ENCODE measurements at places on chromosomes 2 and 18.

DNA sequence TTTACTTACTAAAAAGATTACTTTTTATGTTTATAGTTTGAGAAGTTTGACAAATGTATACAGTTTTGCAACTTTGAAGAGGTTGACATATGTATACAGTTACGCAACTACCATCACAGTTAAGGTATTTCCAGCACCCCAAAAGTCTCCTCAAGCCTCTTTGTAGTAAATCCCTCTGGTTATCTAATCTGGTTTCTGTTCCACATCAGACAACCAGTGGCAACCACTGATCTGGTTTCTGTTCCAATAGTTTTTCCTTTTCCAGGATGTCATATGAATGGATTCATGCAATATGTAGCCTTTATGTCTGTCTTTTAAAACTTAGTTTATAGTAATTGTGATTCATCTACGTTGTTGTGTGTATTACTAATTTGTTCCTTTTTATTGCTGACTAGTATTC is 23.5 kb downstream of the IFIH1 start:
- no peak for DNase-seq

- no peak for DNase-seq
Measured at GRCh38 chr2:216696751-216697560, 1.6 kb upstream of the IGFBP5 start.

DNA sequence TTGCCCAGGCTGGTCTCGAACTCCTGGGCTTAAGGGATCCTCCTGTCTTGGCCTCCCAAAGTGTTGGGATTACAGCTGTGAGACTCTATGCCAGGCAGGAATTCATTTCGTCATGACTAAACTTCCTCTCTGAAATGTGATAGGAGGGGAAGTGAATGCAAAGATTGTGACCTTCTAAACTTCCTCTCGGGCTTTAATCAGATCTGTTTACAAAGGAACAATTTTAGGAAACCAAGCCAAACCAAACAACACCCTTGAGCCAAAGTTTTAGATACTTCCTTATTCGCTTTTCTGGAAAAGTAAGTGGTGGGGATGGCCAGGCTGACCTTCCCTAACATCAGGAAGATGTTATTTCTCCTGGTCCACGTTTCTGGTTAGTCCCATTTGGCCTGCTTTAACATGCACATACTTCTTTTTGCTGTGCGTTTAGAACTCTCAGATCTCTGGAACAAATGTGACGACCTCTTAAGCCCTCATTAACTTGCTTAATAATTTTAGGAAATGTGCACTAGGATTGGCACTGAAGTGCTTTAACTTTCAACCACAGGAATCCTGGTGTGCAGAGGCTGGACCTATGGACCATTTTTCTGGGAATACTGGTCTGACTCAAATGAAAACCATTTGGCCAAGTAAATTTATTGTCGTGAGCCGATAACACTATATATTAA is 33.2 kb upstream of the YES1 start:
- no peak for DNase-seq

GRCh38 chr2:237533668-237534161 is 32.7 kb upstream of the PRLH start:
- DNase-seq, result no peak

- no peak for DNase-seq
Measured at GRCh38 chr18:79962311-79962710, 2.1 kb upstream of the HSBP1L1 start.

DNA sequence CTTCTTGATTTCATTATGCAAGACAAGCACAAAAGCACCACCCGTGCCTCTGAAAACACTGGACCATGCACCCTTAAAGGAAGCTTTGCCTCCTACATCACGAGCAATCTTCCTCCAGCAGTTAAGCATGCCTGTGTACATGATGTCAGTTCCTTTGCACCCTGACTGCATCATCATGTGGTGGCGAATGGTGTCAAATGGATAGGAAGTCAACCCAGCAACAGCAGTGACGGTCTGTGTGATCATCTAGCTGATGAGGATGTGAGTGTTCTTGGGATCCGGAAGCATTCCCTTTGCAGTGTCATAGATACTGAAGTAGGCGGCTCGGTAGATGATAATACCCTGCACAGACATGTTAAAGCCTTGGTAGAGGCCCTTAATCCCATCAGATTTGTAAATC is 240.7 kb upstream of the FAM98A start:
- no peak for DNase-seq

- DNase-seq, result peak; percentile 29
Measured at GRCh38 chr2:33033606-33034081, 86.9 kb downstream of the LTBP1 start.

- peak; percentile 70 for DNase-seq
Measured at GRCh38 chr18:76496194-76496890, 1.3 kb upstream of the ZNF516 start.

DNA sequence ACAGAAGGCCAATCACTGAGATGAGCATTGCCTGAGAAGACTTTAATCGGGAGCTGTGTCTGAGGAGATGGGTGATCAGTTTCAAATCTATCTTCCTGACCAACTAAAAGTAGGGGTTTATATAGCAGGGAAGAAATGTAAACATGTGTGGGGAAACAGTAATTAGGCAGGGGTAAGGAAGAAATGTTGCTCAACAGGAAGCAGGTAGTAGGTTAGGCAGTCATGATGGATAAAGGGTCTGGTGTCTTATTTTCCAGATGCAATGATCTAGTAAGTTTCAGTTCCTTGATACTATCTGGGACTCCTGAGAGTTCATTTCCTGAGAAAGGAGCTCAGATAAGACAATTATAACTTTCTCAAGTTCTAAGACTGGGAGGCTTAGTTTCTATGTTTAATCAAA is 33.8 kb upstream of the DNAJC10 start:
- no peak for DNase-seq

- no peak for DNase-seq
Measured at GRCh38 chr2:83567551-83567950, 891.5 kb downstream of the SUCLG1 start.

- DNase-seq, result no peak
Measured at GRCh38 chr2:234550056-234550455, 53.2 kb upstream of the ARL4C start.

DNA sequence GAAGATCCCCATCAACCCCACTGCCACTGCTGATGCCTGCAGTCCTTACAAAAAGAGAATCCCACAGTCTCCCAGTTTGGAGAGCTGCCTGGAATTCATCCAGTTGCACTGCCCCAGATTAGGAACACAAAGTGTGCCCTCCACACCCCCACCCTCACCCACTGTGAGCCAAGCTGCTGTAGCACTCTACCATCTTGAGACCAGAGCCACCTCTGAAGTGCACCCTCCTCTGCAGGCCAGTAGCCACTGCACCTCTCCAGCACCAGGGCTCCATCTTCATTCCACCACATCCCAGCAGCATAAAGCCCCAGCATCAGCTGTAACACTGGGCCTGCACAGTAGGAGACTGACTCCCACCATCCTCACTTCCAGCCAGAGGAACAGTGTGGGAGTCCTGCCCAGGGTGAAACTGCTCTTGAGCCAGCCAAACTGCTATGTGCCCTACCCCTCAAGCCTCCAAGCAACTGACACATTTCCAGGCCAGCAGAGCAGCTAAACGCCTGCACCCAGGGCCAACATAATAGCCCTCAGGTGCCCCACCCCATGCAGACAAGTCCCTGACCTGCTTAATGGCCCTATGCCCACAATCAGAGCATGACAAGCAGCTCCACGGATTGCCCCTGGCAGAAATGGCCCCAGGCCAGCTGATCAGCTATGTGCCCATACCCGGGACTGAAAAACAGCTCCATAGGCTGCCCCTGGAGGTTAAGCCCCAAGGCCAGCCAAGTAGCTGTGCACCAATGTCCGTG is 206.0 kb downstream of the ATAD2B start:
- no peak for DNase-seq

DNA sequence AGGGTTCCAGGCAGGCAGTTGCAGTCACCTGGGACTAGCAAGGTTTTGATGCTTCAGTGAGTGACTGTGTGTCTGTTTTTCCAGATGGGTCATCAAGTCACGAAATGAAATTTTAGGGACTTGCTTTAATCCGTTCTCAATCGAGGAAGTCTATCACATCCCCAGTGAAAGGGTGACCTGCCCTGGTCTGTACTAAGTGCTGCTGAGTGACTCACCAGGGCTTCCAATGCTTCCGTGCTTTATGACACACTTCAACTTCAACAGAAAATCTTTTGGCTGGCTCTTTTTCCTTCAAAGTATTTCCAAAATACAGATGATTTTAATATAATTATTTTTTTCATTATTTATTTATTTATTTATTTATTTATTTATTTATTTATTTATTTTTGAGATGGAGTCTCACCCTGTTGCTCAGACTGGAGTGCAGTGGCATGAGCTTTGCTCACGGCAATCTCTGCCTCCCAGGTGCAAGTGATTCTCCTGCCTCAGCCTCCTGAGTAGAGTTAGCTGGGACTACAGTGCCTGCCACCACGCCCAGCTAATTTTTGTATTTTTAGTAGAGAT is 18.4 kb downstream of the TFCP2L1 start:
- no peak for DNase-seq

DNA sequence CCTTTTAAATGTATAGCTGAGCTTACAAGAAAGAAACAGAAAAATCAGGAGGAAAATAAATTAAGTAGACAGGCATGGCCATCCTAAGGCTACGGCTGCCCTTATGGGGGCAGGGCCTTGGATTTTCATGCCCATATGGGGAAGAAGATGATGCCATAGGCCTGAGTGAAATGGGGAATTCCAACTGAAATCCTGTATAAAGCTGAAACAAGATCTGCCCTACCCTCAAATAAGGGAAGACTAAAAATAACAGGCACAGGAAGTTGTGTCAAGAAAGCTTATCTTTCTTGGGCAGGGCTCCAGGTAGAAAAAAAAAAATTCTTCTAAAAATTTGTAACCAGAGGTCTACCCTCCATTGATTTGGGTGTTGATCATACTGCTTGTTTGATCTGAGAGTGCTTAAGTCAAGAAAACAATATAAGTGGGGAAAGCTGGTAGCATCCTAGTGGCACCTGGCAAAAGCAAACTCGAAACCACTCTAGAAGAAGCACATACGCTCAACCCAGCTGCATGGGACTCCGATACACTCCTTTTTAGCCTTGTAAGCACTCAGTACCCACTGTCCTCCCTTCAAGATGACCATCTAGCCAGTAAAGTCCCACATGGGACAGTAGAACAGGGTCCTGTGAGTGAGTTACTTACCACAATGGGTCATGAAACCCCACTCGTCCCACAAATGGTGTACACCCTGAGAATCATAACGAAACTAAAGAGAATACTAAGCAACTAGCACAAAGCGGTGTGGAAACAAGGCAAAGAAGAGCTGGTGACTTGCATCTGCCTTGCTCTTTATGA is 22.3 kb downstream of the DNAH7 start:
- DNase-seq, result no peak

- DNase-seq, result no peak
Measured at GRCh38 chr2:44126106-44126797, 42.4 kb upstream of the PPM1B start.

DNA sequence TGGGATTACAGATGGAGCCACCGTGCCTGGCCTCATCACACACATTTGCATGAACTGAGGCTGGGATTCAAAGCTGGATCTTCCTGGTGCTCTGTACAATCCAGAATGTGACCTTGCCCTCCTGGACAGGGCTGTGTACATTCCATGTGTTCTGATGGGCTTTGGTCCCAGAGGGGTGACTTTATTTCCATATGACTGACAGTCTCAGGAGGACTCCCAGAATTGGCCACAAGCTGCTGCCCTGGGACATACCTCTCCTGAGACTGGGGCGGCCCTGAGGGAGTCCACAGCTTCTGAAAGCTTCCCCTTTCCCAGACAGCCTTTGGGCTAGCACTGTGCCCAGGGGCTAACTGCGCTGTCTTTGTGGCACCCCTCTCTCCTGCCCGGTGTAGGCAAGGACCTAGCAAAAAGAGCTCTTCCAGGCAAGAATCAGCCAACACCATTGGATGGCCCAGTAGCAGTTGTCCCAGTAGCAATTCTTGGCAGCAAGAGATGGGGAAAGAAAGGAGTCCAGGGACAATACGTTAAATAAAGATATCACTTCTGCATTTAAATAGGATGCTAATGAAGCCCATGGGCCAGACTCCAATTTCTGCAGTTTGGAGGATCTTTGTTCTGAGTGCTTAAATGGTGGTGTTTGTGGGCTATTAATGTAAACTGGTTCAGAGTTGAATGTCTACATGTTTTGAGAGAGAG is 26.4 kb upstream of the ZNF532 start:
- DNase-seq, result no peak

GRCh38 chr2:137000811-137001210 is 235.5 kb downstream of the THSD7B start:
- DNase-seq, result no peak

GRCh38 chr2:86584151-86584913 is 21.1 kb upstream of the CHMP3 start:
- no peak for DNase-seq

GRCh38 chr2:65077898-65078297 is 21.7 kb downstream of the CEP68 start:
- no peak for DNase-seq

- peak; percentile 76 for DNase-seq
Measured at GRCh38 chr2:21317131-21317530, 193.4 kb downstream of the TDRD15 start.

DNA sequence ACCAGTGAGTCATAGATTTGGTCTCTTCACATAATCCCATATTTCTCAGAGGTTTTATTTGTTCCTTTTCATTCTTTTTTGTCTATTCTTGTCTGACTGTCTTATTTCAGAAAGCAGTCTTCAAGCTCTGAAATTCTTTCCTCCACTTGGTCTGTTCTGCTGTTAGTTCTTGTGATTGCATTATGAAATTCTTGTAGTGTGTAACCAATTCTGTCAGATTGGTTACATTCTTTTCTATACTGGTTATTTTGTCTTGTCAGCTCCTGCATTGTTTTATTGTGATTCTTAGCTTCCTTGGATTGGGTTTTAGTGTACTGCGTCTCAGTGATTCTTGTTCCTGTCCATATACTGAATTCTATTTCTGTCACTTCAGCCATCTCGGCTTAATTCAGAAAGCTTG is 18.6 kb downstream of the EHBP1 start:
- DNase-seq, result no peak

GRCh38 chr2:98819231-98819766 is 88.4 kb upstream of the MGAT4A start:
- DNase-seq, result no peak

DNA sequence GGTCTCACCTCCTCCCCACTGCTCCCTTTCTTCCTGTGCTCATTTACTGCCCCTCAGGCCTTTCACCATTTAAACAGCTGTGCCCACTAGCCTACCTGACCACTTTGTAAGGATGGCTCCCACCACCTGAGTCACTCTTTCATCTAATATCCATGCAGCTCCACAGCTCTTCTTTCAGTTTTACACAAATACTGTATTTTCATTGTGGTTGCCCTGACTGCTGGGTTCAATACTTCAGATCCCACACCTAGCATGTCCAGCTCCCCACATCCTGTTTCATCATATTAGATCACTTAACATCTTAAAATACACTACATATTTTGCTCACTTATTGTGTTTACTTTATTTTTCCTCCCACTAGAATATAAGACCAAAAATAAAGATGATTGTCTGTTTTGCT is 1110.6 kb downstream of the TSN start:
- DNase-seq, result no peak

Data from neuronal stem cell (in vitro differentiated cells).